ENCODE measurements at places on chromosomes 6 and 20.

- no peak for DNase-seq
Observed at GRCh38 chr6:32133786-32134185, 3.7 kb upstream of the FKBPL start.

GRCh38 chr20:37816726-37817125 lies 86.2 kb upstream of the VSTM2L start:
- DNase-seq, result no peak

GRCh38 chr6:11625302-11625701 lies 87.8 kb downstream of the TMEM170B start:
- no peak for DNase-seq

DNA sequence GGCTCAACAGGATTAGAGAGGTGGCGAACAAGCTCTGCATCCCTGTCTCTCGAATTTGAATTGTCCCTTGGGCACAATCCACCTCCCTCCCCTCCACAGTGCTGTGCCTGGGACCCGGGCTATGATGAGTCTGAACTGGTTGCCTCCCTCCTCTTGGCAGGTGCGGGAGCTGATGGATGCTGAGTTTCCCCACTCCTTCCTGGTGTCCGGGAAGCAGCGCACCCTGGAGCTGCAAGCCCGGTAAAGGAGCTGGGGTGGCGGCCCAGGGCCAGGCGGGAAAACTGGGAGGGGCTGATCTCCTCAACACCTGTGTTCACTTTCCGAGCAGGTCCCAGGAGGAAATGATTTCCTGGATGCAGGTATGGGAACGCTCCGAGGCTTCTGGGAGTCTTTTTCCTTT lies 14.9 kb downstream of the FGD2 start:
- DNase-seq, result peak; percentile 35

GRCh38 chr6:20688710-20689500 lies 154.6 kb downstream of the CDKAL1 start:
- DNase-seq, result peak; percentile 70

DNA sequence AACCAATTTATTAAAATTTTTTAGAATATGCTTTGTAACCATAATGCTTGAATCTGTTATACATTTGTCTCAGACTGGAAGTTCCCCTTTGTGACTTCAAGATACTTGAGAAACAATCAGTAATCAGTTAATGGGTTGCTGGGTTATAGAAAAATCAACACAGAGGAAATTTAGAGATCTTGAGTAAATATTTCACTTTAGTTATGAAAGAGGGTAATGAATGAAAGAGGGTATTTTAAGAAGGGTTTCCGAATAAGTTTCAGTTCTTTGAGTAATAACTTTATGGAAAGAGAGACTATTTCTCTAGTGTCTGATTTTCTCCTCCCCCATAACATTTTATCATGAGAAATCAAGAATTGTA lies 21.4 kb downstream of the ZFAND3 start:
- DNase-seq, result no peak

DNA sequence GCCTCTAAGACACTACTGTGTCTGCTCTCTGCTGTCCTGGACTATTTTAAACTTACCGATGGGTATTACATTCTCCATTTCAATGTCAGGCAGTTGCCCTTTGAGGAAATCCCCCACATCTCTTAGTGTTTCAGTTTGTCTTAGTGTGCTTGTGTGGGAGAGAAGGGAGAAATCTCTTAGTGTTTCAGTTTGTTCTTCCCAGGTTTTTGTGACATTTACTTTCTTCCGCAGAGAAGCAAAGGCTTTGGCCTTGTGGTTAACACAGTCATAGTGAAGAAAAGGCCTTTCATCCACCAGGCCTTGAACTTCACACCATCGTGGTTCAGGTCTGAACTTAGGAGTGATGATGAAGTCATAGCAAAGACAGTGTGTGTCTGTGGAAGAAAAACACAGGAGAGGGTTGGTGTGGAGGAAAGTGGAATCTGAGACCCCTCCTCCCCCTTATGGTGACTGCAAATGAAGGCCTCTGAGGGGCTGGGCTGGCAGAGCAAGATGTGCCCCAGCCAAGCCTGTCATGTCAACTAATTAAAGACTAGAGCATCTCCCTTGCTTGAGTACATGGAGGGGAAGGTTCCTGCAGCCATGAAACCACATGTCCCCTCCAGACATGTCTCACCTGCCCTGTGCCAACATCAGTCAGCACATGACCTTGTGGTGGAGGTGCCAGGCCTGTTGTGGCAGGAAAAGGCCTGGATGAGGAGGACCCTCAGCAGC lies 23.9 kb downstream of the RAET1L start:
- no peak for DNase-seq

DNA sequence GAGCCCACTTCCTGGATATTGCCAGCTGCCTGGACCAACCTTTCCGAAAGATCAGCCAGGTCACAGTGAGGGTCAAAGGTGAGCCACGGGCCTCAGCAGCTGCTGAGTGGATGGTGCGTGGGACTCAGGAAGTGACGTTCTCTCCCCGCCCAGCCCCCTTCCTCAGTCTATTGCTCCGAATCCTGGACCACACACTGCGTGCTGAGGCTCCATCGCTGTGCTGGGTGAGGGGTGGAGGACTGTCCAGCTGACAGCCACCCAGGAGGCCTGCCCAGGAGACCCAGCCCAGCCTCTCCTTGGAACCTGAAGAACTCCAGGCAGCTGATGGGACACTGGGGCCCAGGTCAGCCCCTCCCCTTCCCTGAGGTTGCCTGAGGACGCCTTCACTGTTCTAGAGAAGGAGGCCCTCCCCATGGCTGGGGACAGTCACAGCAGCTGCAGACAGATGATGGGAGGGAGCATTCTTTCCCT lies 94.4 kb upstream of the CD93 start:
- DNase-seq, result no peak

DNA sequence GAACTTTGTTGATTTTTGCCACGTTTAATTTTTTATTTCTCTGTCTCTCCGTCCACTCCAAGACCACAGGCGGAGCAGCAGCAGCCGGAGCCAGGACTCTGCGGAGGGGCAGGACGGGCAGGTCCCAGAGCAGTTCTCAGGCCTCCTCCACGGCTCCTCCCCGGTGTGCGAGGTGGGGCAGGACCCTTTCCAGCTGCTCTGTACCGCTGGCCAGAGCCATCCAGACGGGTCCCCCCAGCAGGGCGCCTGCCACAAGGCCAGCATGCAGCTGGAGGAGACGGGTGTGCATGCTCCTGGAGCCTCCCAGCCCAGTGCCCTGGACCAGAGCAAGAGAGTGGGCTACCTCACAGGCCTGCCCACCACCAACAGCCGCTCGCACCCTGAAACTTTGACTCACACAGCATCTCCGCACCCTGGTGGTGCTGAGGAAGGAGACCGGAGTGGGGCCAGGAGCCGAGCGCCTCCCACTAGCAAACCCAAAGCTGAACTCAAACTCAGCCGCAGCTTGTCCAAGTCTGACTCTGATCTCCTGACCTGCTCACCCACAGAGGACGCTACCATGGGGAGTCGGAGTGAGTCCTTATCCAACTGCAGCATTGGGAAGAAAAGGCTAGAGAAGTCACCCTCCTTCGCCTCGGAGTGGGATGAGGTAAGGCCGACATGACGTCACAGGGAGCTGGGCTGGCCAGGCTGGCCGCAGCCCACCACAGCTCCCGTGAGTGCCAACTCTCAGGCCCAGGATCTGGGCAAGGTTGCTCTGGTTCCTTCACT lies 123.5 kb downstream of the TCP11 start:
- DNase-seq, result no peak

DNA sequence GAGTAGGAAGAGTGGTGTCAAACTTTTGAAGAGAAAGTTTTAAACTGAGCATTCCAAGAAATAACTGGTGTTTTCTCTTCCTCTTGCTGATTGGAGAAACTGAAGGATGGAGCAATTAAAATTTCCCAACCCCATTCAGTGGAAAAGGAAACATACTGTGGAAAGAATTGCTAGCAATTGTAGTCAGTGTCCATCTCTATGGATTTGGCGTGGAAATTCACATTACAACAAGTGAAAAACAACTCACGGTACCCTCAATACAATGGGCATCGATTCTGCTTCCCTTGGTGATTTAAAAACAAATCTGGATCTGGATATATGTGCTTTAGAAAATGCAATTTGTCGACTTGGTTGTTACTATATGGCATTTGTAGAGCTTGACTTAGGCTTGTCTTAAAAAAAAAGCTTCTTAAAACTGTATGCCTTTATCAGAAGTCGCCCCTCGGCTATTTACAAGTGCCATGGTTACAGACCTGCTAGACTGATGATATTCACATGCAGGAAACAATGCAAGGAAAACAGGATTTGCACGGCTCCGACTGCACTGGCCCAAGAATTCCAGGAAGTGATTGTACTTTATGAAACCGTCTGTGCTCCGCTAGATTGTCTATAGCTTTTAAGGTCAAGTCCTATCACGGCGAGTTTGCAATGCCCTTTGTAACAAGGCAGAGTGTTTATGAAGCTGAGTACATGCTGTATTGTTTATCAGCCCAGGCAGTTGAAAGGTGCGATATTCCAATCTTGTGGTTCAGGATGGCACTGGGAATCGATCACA lies 131.7 kb upstream of the PHACTR1 start:
- no peak for DNase-seq

DNA sequence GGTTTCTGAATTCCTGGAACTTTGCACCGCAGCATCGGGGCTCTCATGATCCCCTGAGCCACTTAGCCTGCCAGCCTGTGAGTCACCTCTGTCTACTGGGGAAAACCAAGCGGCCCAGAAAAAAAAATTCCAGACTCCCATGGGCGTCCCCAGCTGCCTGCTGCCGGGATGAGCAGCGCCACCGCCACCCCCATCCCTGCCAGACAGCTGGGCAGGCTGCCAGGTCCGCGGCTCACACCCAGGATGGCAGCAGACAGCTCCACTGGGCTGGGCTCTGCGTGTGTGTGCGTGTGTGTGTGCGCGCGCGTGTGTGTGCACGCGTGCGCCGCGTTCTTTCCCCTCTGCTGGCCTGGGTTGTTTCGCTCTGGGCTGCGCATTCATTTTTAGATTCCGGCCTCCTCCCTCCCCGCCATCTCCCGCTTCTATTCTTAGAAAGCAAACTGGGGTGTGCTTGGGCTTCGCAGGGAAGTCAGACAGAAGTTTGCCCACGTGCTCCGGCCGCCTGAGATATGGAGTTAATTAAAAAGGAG lies 38.9 kb upstream of the PMEPA1 start:
- DNase-seq, result peak; percentile 89

DNA sequence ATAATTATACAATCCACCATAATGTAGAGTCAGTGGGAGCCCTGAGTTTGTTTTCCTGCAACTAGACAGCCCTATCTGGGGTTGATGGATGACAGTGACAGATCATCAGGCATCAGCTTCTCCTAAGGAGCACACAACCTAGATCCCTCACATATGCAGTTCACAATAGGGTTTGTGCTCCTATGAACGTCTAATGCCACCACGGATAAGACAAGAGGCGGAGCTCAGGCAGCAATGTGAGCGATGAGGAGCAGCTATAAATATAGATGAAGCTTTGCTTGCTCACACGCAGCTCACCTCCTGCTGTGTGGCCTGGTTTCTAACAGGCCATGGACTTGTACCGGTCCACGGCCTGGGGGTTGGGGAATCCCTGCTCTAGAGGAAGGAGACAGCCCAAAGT lies 25.9 kb downstream of the EDEM2 start:
- no peak for DNase-seq

GRCh38 chr6:93424303-93425064 lies 5.1 kb upstream of the EPHA7 start:
- no peak for DNase-seq

GRCh38 chr6:110101885-110102284 lies 77.6 kb downstream of the WASF1 start:
- no peak for DNase-seq

DNA sequence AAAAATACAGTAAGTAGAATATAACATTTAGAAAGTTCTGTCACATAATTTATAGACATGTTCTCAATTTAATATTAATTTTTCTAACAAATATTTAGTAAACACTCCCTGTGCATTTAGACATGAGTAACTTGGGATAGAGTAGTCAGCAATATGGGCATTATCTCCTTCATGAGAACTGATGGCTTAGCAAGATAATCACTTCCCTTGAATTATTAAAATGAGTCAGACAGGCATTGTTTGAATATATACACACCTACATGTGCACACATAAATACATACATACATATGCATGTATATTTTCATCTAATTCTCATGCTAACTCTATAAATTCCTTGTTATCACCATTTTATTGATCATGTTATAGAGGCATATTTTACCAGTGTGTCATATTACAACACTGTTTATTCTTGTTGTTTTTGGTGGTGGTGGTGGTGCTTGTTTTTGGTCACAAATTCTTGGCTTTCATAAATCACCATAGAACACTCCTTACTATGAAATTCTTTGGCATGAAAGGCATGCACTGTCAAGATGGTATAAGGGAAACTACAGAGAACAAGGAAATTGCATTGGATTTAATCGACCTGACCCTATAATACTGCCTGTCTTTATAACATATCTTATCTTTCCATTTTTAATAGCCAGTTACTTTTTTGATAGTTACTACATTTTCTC lies 434.5 kb upstream of the MANEA start:
- no peak for DNase-seq

DNA sequence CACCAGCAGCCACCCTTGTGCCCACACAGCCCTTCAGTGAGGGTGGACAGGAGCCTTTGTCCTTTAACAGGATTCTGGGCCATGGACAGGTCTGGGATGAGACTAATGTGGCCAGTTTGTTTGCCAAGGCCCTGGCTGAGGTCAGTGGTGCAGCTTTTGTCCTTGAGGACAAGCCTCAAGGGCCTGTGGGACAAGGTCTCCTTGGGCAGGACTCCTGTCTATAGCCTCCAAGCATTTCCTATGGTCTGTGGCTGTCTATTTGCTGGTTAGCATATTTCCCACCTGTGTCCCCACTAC lies 44.1 kb downstream of the SUN5 start:
- DNase-seq, result no peak

DNA sequence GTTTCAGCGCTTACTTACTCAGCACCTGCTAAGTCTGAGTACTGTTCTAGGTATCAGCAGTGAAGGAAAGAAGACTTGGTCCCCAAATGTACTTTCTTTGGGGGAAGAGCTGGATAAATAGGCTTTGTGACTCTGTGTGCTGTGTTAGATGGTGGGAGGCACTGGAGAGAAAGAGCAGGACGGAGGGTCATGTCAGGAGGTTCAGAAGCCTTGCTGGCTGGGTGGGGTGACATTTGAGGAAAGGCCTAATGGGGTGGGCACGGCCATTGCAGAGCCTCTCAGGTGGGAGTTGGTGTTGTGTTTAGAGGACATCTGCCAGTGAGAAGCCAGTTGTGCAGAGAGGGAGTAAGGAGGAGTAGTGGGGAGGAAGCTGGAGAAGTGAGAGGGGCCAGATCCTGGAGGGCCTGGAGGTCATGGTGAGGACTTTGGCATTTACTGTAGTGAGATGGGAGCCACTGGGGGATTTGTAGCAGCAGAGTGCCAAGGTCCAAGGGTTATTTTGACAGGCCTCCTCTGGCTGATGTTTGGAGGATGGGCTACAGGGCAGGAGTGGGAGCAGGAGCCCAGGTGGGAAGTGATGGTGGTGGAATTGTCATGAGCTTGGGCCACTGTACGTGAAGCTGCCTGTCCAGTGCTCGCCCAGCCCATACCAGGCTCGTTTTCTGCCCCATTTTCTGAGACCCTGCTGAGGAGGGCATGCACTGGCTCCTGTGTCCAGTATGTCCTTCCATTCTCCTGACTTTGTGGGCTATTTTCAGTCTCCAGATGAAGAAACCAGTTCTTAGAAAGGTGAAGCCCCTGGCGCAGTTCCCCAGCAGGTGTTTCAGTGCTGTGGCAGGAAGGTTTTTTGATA lies 886 bp downstream of the SDCBP2 start:
- DNase-seq, result no peak

Data from NCI-H1105 (cell line).